ENCODE measurements at places on chromosomes 4 and X.

- DNase-seq = no peak
These were observed 1276.9 kb upstream of the TENM3 start for GRCh38 chr4:180966312-180966711.

DNA sequence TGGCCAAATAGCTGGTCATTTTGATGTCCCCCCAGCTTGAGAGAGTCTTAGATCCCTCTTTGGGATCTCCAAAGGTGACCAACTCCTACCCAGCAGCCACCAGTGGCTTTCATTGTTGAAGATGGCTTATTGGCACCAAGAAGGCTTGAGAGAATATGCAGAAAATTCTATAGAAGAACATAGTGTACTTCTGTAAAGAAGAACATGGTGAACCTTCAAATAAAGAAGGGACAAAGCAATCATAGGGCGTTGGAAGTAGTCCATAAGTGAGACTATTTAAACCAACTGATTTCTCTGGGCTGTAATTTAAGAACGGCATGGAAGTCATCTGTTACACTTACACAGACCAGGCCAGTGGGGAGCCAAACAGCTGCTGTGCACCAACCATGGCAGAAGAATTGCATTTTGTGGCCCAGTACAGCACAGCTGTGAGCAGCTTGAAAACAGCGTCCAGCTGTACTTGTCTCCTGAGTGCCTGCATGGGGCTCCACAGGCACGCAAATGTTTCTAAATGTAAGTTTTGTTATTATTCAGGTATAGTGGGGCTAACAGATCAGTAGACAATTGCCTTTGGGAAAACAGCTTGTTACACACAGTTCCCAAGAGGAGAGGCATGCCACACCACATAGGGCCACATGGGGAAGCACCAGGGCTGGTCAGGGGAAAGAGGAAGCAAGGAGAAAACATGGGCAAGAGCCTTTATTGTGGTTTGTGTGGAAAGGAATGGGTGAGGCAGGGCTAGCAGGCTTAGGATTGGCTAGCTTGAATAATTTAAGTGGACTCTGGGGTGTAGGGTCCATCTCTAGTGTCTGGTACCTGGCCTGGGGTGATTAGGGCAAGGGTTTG lies 125.0 kb downstream of the ARHGAP6 start:
- DNase-seq = no peak

DNA sequence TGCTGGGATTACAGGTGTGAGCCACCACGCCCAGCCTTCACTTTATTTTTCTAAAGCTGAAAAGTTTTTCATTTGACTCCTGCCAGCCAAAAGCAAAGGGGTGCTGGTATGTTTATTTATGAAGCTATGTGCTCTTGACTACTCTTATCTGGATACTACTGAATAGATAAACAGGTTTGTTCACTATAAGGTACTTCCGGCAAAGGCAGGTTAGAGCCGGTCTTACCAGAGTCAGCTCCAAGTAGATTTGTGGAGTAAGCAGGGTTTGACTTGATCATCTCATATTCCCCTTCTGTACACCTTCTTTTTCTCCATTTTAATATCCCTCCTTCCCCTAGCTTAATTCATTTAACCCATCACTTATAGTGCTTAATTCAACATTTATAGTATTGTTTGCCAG lies 175.4 kb upstream of the MBNL3 start:
- no peak for DNase-seq

DNA sequence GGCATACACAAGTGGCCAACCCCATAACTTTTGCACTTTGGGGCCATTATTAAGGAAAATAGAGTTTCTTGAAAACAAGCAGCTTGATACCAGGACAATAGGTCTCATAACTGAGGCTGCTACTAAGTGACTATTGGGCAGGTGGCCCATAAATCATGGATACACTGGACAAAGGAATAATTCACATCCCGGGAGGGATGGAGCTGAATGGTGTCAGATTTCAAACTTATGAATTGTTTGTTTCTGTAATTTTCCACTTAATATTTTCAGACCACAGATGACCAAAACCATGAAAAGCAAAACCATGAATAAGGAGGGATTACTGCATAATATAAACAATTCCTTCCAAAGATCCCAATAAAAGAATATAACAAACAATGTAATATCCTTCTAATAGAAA lies 114.4 kb downstream of the WDFY3 start:
- no peak for DNase-seq

GRCh38 chr4:55941881-55942396 lies 6.8 kb upstream of the CEP135 start:
- DNase-seq = no peak

DNA sequence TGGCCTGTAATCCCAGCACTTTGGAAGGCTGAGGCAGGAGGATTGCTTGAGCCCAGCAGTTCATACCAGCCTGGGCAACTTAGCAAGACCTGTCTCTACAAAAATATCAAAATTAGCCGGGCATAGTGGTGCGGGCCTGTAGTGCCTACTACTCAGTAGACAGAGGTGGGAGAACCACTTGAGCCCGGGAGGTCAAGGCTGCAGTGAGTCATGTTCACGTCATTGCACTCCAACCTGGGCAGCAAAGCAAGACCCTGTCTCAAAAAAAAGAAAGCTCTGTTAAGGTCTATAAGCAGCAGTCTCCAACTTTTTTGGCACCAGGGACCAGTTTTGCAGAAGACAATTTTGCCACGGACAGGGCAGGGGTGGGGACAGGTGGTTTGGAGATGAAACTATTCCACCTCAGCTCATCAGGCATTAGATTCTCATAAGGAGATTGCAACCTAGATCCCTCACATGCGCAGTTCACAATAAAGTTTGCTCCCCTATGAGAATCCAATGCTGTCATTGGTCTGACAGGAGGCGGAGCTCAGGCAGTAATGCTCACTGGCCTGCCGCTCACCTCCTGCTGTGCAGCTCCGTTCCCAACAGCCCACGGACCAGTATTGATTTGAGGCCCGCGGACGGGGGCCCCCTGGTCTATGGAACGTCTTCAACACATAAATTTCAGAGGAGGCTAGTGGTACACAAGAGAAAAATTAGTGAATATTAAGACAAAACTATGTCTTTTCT lies 67.9 kb downstream of the KLHL8 start:
- no peak for DNase-seq

- DNase-seq = no peak
These were observed 36.4 kb upstream of the PPA2 start for GRCh38 chr4:105510245-105510644.

DNA sequence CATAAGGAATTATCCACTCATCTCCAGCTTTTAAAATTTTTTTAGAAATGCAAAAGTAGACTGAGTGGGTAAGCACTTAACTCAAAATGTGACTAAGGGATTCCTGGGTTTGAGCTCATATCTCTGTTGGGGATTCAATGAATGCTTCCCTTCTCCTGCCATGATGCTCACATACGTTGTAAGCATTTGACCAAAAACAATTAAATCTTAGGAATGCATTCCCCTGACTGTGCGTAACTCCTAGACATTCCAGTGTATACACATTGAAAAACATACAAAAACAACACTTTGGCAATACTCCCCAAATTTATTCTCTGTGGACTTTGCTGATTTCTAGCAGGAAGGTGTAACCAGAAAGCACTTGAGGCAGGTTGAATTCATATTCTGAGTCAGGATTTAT lies 29.8 kb downstream of the SPANXA2 start:
- peak; percentile 51 for DNase-seq

DNA sequence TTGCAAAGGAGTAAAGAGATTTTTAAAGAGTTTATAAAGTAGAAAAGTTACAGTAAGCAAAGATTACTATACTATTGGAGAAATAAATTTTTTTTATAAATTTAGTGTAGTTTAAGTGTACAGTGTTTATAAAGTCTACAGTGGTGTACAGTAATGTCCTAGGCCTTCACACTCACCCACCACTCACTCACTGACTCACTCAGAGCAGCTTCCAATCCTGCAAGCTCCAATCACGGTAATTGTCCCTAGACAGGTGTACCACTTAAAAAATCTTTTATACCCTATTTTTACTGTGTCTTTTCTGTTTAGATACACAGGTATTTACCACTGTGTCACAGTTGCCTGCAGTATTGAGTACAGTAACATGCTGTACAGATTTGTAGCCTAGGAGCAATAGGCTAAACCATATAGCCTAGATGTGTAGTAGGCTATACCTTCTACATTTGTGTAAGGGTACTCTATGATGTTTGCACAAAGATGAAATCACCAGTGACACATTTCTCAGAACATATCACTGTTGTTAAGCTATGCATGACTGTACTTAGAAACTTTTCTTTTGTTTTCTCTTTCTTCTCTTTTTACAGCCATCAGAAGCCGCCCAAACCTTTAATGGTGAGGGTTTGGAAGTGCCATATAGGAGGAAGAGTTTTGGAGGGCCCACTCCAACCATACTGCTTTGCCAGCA lies 11.8 kb upstream of the SH3RF1 start:
- DNase-seq = no peak

GRCh38 chrX:95875661-95876060 lies 809.0 kb upstream of the DIAPH2 start:
- no peak for DNase-seq

DNA sequence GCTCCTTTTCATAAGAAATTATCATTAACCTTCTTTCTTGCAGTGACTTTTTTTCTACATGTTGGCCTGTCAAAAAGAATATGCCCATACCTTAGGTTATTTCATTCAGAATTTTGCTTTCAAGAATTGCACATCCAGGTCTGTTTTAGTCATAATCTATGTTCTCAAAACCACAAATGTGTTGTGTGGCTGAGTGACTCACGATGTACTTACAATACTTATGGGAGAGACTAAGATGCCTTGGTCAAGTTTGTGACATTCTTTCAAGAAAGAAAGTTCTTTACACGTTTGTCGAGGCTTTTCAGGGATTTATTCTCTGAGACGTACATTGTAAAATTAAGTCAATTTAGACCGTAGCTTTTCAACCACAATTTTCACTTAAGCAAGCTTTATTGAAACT lies 396.7 kb downstream of the FSTL5 start:
- DNase-seq = peak; percentile 4

DNA sequence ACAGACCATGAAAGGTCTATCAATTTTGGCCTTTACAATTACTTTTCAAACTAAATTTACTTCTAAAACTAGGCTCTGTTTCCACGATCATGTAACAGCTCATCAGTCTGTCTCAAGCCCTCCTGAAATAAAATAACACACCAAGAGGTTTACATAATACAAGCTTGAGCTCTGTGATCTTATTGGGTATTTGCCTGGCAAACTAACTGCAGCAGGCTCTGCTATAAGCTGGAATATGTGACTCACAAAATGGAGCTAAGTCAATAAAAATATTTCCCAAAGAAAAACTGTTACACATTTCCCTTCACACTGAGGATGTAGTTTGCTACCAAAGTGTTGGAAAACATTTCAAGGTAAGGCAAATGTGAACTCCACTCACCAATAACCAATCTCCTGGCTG lies 94.7 kb upstream of the GPM6B start:
- DNase-seq = no peak

DNA sequence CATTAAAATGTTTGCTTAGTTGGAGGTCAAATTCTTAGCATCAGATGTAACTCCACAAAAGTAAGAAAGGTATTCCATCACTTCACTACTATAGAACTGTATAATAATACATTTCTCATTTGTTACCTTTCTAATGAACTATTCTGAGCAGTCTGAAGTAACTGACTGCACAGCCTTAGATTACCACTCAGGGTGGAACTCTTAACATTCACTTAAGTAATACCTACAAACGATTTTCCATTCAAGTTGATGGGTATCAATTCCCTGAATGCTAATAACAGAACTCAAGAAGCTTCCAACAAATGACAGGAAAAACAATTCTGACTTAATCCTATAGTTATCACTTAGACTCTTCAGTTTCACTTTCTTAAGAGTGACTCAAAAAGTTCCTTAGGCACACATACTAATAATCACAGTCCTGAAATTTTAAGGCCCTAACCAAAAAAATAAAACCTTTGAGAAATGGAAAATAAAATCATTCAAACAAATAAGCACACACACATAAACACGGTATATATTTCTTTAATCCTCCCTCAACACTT lies 20.9 kb downstream of the HNRNPD start:
- no peak for DNase-seq

DNA sequence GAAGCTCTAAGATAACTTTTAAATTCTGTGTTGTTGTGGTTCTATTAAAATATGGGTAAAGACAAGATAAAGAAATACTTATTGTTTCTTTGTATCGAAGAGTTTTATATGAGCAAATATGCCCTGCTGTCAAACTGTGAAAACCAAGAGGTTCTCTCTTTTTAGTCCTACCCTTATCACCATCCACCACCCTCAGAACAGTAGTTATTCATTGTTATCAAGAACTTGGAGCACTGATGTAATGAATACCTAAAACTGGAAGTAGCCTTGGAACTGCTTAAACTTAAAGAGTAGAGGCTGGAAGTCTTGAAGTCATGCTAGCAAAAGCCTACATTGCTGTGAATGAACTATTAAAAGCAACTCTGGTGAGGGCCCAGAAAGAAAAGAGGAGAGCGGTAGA lies 9.2 kb downstream of the PIR start:
- DNase-seq = no peak

- peak; percentile 0 for DNase-seq
These were observed 109.3 kb upstream of the DGKK start for GRCh38 chrX:50579955-50580354.

DNA sequence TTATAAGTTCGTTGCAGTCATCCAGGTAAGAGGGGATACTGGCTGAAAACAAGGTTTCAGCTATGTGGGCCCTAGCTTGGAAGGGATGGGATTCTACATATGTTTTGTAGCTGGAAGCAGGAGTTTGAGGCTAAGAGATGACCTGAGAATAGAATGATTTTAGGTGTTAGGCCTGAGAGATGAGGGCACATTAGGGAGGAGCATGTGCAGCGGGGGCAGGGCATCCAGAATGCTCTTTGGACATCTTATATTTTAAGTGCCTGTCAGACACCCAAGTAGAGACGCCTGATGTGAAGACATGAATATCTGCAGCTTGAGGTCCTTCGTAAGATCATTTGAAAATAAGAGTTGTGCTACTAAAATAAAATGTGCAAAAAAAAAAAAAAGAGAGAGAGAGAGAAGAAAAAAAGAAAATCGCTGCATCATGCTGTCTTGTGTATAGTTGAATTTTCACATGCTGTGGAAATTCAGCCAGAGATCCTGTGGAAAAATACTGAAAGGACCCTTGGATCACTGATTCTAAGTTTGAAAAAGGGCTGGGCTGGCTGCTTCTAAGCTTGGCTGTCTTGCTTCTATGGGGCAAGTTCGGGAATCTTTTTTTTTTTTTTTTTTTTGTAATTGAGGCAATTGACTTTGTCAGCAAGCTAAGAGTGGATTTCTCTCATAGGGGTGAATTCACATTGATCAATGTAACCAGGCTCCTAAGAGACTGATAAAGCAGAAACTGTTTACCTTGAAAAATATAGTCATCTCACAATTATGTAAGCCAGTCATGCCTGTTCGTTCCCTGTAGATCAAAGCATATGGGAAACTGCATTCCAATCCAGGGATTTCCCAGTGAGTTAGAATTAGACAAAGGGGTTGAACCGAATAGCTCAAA lies 341.0 kb upstream of the GATB start:
- DNase-seq = no peak

GRCh38 chrX:119236623-119237561 lies 807 bp downstream of the PGRMC1 start:
- peak; percentile 12 for DNase-seq

Data from AG04449 (cell line).